ENCODE measurements at places on chromosomes 6 and 20.

GRCh38 chr6:157741948-157742556 is 81.0 kb upstream of the SNX9 start:
- DNase-seq = peak; percentile 61

- DNase-seq = no peak
Observed at GRCh38 chr6:110147870-110148269, 31.6 kb downstream of the WASF1 start.

- DNase-seq = peak; percentile 86
Observed at GRCh38 chr20:63461104-63461763, 11.2 kb downstream of the KCNQ2 start.

- DNase-seq = no peak
Observed at GRCh38 chr6:7528565-7528964, 12.9 kb upstream of the DSP start.

DNA sequence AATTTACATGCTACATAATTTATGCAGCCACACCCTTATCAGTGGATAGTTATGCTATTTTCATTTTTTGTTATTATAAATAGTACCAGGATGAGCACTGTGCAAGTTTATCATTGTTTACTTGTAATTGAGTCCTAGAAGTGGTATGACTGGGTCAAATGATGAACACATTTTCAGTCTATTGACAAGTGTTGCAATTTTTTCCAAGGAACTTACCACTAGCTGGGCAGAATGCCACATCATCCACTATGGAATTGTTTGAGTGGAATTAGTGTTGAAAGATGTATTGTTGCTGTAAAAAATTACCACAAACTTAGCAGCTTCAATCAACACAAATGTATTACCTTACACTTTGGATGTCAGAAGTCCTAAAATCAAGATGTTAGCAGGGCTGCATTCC is 38.1 kb upstream of the OPN5 start:
- no peak for DNase-seq

DNA sequence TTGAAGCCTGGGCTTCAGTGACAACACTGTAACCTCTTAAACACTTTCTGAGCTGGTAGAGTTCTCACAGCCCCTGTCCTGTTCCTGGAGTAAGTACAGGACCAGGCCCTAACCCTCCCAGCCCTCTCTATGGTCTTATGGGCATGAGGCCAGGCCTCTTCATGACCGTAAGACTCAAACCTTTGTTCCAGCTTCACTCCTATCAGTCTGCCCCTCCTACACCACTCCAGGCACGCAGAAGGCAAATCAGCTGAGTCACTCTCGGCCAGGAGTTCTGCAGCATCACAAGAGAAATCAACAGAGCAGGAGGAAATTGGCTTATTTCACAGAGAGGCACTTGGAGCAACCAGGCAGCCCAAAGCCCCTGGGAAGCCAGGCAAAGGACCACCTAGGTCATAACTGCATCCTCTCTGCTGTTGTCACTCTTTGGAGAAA is 25.3 kb upstream of the CHD6 start:
- peak; percentile 85 for DNase-seq

DNA sequence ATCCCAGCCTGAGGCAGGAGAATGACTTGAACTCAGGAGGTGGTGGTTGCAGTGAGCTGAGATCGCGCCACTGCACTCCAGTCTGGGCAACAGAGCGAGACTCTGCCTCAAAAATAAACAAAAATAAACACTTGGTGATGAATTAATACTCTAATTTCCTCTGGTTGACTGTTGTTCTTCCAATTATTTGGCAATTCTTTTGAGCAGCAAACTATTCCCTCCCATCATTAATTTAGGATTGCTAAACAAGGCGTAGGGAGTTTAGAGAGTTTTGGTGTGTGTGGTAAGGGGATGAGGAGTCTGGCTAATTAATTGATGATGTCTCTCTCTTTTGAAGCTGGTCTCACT is 2.7 kb upstream of the ID1 start:
- no peak for DNase-seq

DNA sequence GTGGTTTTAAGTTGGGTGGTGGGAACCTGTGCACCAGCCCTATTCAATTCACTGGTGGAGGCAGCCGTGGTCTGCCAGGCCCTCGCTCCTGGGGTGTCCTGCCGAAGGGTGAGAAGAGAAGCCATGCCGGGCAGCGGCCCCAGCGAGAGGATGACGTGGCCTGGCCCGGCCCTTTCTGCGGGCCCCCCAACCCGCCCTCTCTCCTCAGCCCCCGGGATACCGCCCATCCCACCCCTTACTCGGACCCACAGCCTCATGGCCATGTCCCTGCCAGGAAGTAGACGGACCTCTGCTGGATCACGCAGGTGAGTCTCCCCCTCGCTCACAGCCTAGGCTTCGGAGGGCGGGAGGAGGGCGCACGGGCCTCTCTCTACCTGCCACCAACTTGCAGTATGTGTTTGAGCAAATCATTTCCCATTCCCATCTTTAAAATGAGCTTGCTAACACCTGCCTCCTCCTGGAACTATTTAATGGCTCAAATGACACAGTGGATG is 30.1 kb downstream of the SNPH start:
- DNase-seq = no peak

DNA sequence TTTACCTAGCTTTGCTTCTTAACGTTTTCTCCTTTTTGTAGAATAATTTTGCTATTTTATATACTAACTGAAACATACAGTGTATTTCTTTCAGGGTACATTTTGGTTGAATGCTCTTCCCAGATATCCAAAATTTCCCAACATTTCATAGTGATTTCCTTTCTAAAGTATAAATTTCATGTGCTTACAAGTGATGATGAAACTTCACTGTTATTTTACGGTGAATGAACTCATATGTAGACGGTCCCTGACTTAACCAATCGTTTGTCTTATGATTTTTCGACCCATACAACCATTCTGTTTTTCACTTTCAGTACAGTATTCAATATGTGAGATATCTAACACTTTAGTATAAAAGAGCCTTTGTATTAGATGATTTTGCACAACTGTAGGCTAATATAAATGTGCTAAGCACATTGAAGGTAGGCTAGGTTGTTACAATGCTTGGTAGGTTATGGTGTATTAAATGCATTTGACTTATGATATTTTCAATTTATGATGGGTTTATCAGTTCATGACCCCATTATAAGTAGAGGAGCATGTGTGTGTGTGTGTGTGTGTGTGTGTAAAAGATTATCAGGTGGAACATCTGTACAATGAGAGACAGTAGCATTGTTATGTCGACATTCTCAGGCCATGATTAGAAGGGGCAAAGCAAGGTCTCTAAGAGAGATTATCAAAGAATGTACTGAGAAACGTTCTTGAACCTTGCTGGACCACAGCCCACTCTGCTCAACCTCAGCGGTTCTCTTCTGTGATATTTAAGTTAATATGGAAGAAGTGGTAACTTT is 20.9 kb downstream of the HIVEP1 start:
- no peak for DNase-seq

- DNase-seq = no peak
Observed at GRCh38 chr20:2455771-2456497, 14.7 kb downstream of the SNRPB start.

GRCh38 chr6:90035047-90035723 is 140.9 kb downstream of the GJA10 start:
- no peak for DNase-seq

GRCh38 chr6:35014341-35014740 is 125.3 kb downstream of the ANKS1A start:
- DNase-seq = no peak

DNA sequence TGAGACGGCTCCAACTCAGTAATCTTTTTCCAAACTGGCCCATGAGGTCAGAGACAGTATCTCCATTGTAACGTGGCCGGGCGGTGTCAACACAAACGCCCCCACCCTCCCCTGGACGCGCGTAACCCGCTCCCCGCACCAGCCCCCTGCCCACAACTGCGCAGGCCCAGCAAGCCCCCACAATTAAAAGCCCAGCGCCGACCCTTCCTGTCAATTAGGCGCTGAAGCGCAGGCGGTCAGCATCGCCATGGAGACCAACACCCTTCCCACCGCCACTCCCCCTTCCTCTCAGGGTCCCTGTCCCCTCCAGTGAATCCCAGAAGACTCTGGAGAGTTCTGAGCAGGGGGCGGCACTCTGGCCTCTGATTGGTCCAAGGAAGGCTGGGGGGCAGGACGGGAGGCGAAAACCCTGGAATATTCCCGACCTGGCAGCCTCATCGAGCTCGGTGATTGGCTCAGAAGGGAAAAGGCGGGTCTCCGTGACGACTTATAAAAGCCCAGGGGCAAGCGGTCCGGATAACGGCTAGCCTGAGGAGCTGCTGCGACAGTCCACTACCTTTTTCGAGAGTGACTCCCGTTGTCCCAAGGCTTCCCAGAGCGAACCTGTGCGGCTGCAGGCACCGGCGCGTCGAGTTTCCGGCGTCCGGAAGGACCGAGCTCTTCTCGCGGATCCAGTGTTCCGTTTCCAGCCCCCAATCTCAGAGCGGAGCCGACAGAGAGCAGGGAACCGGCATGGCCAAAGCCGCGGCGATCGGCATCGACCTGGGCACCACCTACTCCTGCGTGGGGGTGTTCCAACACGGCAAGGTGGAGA is at the start of the genes HSPA1A and HSPA1L:
HSPA1A (plus strand) TSS at position 519 of the 814 bp plus-strand sequence; CDS start at position 733, 214 bp downstream.
HSPA1L (minus strand) TSS at position 259 of the 814 bp plus-strand sequence. CDS start 3,311 bp downstream, outside the sequence.
- DNase-seq = peak; percentile 100

DNA sequence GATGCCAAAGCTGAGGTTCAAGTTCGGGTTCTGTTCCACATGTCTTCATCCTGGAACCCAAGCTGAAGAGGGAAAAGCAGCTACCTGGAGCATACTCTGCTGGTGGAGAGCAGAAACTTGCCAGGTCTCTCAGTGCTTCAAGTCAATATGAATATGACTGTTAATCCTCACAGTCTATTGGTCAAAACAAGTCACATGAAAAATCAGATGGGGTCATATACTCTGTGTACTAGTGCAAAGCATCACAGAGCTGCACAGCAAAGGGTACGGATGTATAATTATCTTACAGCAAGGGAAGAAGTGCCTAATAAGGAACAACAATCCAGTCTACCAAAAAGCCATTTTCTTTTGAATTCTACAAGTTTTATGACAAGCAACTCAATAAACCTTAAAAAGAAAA is 11.6 kb downstream of the NCOA7 start:
- no peak for DNase-seq

DNA sequence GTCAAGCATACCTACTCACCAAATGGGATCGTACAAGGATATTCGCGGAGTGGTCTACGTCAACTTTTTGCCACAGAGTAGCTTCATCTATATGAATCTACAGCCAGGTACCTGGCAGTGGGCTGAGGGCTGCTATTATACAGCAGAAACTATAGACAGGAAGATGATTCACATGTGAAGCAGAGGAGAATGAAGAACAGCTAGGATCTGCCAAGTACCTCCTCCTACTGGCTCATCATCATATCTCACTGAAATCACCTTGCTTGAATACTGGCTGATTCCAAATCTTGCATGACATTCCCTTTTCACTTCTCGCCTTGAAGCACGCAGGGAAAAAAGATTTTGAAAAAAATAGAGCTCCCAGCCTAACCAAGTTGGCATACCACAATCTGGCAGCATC is 488.7 kb upstream of the NRSN1 start:
- DNase-seq = no peak

DNA sequence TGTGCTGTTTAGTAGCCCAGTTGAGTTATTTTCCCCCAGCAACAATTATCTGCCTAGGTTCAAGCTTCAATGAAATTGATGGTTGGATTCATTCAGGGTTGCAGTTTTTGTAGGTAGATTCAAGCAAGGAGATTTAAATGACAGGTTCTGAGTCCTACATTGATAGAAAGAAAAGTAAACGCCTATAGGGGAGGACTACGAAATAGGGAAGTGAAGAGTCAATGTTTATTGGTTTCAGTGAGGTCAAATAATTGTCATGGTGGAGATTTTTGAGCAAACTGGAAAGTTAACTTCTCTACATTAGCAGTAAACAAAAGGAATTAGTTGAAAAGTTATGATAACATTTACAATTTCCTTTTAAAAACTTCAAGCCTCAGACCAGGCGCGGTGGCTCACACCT is 734 bp upstream of the WFDC13 start:
- DNase-seq = no peak

DNA sequence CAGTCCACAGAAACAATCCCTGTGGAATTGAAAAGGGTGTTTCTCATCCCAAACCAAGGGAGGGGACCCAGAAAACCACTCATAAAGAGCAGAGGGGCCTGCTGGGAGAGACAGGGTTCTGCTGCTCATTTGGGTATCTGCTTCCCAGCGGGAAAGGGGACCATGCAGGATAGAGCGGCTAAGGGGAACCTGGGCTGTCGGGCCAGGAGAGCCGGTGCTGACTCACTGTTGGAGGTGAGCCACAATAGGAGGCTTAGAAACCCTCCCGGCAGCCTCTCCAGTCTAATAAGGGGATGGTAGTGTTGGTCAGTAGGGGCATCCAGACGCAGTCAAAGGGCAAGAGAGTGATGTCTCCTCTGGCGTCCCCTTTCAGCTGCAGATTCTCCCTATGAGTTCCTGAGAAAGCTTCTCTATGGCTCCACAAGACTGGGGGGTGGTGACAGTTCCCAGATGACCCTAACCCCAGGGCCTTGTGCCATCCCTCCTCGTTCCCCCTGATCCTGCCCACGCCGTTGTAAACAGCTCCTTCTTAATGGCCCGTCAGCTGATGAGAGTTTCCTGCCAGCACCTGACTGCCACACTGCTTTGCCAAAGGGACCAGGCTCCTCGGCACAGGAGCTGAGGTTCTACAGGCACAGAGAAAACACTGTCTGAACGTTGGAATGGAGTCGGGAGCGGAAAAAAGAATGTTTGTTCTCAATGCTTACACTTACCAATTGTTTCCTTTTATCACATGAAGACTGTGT is 646.1 kb upstream of the DEFB115 start:
- no peak for DNase-seq

- no peak for DNase-seq
Observed at GRCh38 chr6:142696123-142697000, 248.6 kb downstream of the HIVEP2 start.

DNA sequence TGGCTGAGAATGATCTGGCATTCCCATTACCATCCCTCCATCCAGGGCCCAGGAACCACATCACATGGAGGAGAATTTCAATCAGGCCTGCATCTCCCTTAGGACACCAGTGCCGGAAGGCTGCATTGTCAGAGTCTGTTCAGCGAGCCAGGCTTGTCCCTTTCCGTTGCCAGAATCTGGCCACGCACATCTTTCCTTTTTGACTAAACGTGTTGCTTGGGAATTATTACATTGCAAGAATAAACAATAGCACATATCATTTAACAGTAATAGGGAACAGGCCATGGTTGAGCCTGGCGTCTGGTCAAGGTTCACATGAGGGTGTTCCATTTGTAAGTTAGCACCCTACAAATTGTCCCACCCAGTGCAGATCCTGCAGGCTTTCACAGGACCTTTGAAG is 42.8 kb downstream of the SOBP start:
- no peak for DNase-seq

DNA sequence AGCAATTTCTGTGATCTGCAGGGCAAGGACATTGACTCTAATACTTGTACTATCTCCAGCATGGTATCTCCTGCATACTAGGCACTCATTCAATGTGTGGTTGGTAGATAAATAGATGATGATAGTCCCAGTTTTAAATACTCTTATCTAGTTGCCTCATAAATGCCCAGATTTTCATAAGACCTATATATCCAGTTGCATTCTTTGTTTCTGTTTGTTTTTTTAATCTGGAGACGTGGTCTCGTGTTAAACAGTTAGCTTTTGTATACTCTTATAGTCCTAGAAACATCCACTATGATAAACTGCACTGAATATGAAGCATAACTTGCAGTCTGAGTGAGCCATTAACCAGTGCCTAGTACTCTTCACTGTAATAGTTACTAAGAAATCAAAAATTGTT is 35.5 kb upstream of the SUMO4 start:
- DNase-seq = no peak

- DNase-seq = no peak
Observed at GRCh38 chr6:125863023-125863422, 72.3 kb downstream of the NCOA7 start.

All from endodermal cell (in vitro differentiated cells).